A549 treated with Hydrocortisone at 1 μM for 4 hours (cell line): ENCODE measurements at places on chromosomes 4 and X. TPM values are rescaled to one million over a fixed set of nuclear protein-coding genes. Genes with fewer than 3 reads are reported as not detected.

Gene KLHL2
- 14.6 to 20.2 TPM (median 16.9 TPM) in 5 replicates for total RNA-seq

Gene PRKX
- 25.9 to 34.7 TPM (median 31.1 TPM) in 5 replicates for total RNA-seq

Gene DIPK2B
- total RNA-seq = not detected in 5 replicates

Gene RASL11B
- 0.07 to 0.10 TPM (median 0.09 TPM) in 4 of 5 replicates, not detected in the other for total RNA-seq

Gene PHEX
- 0.31 to 0.42 TPM (median 0.35 TPM) in 5 replicates for total RNA-seq

Gene DDX60
- total RNA-seq = 2.0 to 2.9 TPM (median 2.3 TPM) in 5 replicates

Gene GRIA3
- not detected in 5 replicates for total RNA-seq

Gene TCEAL7
- total RNA-seq = not detected in 5 replicates

Gene WDR44
- 11.1 to 19.6 TPM (median 14.5 TPM) in 5 replicates for total RNA-seq

Gene MSX1
- total RNA-seq = 5.3 to 8.9 TPM (median 8.6 TPM) in 5 replicates

Gene TLR8
- not detected in 5 replicates for total RNA-seq

Gene SCML2
- total RNA-seq = 6.1 to 9.4 TPM (median 7.0 TPM) in 5 replicates

Gene YIPF7
- total RNA-seq = not detected in 5 replicates

Gene PROM1
- total RNA-seq = 0.39 to 0.56 TPM (median 0.52 TPM) in 5 replicates

Gene SAGE1
- not detected in 5 replicates for total RNA-seq

Gene TCEAL6
- total RNA-seq = not detected in 5 replicates

Gene USP26
- not detected in 5 replicates for total RNA-seq

Gene ANOS1
- total RNA-seq = 0.02 to 0.10 TPM (median 0.05 TPM) in 5 replicates

Gene GPR173
- total RNA-seq = 0.02 TPM in 1 of 5 replicates, not detected in the others

Gene BGN
- not detected in 5 replicates for total RNA-seq

Gene GAGE2A
- not detected in 5 replicates for total RNA-seq

Gene SSX2B
- not detected in 5 replicates for total RNA-seq

Gene P2RY4
- 0.05 to 0.06 TPM in 2 of 5 replicates, not detected in the others for total RNA-seq

Gene MAGEC1
- 0.02 to 0.05 TPM (median 0.02 TPM) in 3 of 5 replicates, not detected in the others for total RNA-seq

Gene RHOXF1
- not detected in 5 replicates for total RNA-seq

Gene HSFX4
- total RNA-seq = 0.09 TPM in 1 of 5 replicates, not detected in the others

Gene SGMS2
- total RNA-seq = 19.0 to 29.3 TPM (median 27.8 TPM) in 5 replicates

Gene SCRG1
- not detected in 5 replicates for total RNA-seq

Gene ASMTL
- total RNA-seq = 17.2 to 21.0 TPM (median 20.3 TPM) in 5 replicates

Gene F8A3
- 0.53 to 1.2 TPM (median 0.91 TPM) in 5 replicates for total RNA-seq

Gene ADGRL3
- total RNA-seq = 0.02 to 0.07 TPM (median 0.03 TPM) in 4 of 5 replicates, not detected in the other

Gene SPANXA1
- 0.20 to 0.23 TPM in 2 of 5 replicates, not detected in the others for total RNA-seq

Gene DCAF8L1
- not detected in 5 replicates for total RNA-seq

Gene PLP1
- not detected in 5 replicates for total RNA-seq

Gene SATL1
- total RNA-seq = not detected in 5 replicates

Gene ENOX2
- total RNA-seq = 6.7 to 9.3 TPM (median 8.3 TPM) in 5 replicates

Gene SHROOM4
- total RNA-seq = not detected in 5 replicates

Gene CD38
- total RNA-seq = 11.0 to 15.4 TPM (median 13.4 TPM) in 5 replicates

Gene HSFX3
- total RNA-seq = not detected in 5 replicates

Gene GPR119
- total RNA-seq = not detected in 5 replicates

Gene GPR50
- total RNA-seq = 0.13 to 0.32 TPM (median 0.24 TPM) in 5 replicates
